Esophagus squamous epithelium (tissue), 5 donors: ENCODE measurements at places on chromosomes 7 and 10. TPM values are rescaled to one million over a fixed set of nuclear protein-coding genes. Genes with fewer than 3 reads are reported as not detected.

DNA sequence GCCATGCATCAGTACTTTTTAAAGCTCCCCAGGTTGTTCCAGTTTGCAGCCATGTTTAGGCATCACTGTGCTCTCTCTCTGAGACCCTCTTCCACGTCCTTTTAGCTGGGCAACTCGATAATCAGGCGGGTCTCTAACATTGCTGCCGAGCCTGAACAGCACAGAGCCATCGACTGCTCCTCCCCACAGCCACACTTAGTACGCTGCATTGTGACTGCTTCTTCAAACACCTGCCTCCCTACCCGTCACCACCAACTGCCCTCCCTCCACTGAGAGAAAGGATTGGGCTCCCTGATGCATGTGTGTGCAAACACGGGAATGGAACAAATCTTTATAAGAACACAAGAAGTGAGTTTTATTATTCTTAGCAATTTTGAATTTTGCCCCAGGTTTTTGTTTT is 11.4 kb upstream of the TACR2 start:
- no peak for DNase-seq

GRCh38 chr10:9579110-9579705 is 1438.5 kb upstream of the CELF2 start:
- DNase-seq: no peak

Gene CASTOR2
- total RNA-seq: 4.6 TPM

- DNase-seq: no peak
Observed at GRCh38 chr10:120115959-120116358, 223.4 kb downstream of the SEC23IP start.

DNA sequence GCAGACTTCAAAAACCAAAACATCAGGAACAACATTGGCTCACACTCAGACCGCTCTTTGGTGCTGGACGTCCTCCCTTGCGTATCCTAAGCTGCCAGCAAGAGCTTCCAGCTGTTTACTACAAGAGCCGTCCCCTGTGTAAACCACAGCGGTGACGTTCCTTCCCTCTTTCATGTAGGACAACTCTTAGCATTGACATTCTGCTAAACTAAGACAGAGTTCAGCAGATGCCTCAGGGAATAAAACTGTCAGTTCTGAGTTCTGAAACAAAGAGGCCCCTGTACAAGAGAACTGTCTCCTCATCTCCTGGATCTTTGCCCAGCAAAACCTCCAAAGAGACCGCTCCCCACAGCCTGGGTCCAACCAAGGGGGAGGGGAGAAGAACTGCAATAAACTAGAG is 57.8 kb upstream of the OPALIN start:
- no peak for DNase-seq

DNA sequence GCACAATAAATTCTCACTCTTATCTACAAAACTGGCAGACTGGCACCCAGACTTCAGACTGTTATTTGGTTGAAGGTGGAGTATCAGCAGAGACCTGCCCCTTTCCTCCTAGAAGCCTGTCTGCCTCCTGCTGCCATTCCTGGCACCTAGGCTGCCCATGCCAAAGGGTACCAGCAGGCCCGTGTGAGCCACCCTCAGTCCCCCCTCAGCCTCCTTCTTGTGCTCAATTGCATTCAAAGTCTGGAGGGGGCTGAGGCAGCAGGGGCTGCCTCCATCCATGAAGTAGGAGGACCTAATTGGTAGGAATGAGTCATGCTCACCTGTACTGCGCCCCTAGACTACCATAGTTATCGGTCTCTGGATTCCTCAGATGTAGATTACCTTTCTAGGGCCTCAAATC is 440.9 kb upstream of the GRM3 start:
- no peak for DNase-seq

GRCh38 chr10:60662917-60663614 is 115.2 kb upstream of the CDK1 start:
- DNase-seq: no peak
